ENCODE measurements at places on chromosomes 2 and 18.

DNA sequence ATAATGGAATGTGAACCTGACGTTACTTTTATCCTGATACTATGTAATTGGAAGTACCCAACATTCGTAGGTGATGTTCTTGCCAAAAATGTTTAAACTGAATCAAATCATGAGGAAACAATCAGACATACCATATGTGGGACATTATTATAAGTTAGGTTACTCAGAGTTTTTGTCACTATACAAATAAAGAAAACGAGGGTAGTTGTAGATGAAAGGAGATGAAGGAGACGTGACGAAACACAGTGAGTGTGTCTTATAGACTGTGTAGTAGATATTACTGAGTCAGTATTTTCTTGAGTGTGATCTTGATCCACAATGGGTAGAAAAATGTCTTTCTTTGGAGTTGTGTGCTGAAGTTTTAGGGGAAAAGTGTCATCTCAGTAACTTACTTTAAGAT, 176.8 kb downstream of the ZNF407 start:
- no peak for DNase-seq

DNA sequence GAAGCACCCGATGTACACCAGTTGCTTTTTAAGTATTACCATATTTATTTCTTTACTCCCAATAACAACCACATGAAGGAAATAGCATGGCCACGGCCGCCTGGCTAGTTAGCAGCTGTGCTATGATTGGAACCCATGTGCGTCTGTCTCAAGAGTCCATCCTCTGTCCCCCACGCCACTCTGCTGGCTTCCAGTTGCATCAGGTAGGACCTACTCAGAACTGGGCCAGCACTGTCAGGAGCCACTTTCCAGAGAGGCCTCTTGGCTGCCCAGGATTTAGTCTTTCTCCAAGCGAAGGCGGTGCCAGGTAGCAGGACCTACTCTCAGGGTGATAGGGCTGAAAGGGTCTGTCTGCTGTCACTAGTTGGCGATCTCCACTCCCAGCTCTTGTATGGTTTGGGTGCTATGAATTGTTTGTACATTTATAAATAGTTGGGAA, 22.1 kb downstream of the ASB18 start:
- DNase-seq: no peak

DNA sequence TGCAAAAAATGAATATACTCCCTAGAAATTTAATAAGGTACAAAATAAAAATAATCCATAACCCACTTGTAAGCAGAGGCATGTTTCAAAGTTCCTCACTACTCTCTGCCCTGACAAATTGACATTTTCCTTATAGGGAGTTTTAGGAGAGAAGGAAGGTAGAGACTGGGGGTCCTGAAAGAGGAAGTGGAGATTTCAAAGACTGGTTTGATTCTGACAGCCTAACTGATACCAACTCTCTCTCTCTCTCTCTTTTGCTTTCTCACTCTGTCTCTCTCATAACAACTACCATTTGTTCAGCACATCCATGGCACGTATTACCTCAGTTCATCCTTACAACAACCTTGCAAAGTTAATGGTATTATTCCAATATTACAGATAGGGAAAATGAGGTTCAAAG, 18.6 kb downstream of the FZD7 start:
- no peak for DNase-seq

DNA sequence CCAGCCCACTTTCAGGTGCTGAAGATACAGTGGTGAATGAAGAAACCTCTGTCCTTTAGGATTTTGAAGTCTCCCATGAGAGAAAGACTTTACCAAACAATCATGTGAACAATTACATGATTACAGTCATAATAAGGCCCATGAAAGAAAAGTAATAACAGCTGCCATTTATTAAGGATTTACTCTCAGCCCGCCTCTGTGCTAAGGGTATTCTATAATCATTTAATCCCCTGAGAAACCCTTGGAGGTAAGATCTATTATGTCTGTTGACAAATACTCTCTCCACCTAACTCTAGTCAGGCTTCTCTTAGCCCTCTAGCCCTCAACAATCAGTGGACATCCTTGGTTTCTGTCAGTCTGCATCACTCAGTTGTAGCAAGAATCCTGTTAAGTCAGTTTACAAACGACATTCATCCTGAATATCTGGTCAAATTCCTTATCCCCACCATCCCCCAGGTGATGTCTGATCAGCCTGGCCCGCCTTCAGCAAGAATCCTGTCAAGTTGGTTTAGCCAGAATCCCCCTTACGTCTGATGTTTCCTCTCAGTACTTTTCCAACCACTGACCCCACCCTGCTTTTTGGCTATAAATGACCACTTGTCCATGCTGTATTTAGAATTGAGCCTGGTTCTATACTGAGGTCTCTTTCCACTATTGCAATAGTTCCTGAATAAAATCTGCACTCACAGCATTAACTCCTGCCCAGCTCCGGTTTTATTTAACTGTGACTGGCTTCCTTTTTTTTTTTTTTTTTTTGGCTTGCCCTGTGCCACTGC, 12.2 kb upstream of the SOCS6 start:
- DNase-seq: no peak

DNA sequence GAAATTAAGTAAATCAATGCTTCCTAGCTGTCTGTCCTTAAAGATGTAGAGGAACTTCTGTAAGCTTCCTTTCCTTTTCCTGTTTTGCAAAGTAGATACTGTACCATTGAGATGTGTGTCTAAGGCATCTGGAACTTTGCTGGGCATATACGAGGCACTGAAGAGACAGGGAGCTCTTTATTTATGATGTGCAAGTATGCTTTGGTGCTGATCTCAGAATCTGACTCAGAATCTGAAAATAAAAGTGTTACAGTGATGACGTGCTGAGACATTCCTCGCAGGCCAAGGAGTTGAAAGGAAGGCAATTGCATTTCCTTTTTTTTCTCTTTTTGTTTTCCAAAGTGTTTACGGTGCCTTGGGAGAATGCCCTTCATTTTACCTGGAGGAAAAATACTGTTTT, 230.9 kb upstream of the RGPD4 start:
- DNase-seq: peak; percentile 73

DNA sequence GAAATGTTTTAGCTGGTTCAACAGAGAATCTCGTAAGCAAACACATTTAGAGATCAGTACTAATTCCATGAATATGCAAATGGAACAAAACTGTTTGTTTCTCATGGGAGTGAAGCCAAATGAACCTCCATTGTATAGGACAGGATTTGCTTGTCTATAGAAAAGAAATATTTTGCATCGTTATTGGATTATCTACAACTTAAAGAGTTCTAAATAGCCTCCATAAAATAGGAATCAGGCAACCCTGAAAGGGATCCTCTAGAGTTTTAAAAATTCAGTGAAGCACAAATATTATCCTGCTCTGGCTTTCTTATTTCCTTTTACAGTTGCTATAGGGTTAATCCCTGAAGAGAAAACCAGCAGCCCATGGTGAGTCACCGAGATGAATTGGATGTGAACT, 378.4 kb upstream of the NRXN1 start:
- DNase-seq: no peak

- DNase-seq: peak; percentile 61
These were observed 9.5 kb downstream of the RTTN start for GRCh38 chr18:70195852-70196434.

DNA sequence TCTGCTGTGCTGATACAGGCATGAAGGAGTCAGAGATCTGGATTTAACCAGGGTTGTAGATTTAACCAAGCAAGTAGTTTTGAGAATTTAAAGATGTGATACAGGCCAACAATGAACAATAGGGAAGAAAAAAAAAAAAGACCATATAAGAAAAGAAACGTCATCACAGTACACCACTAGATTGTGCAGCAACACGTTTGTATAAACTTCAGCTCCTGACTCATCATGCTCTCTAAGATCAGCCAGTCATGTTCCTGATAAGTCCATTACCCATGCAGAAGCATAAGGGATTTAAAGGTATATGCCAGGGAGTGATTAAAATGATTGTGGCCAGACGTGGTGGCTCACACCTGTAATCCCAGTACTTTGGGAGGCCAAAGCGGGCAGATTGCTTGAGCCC, 22.3 kb upstream of the ERICH2 start:
- DNase-seq: peak; percentile 42

DNA sequence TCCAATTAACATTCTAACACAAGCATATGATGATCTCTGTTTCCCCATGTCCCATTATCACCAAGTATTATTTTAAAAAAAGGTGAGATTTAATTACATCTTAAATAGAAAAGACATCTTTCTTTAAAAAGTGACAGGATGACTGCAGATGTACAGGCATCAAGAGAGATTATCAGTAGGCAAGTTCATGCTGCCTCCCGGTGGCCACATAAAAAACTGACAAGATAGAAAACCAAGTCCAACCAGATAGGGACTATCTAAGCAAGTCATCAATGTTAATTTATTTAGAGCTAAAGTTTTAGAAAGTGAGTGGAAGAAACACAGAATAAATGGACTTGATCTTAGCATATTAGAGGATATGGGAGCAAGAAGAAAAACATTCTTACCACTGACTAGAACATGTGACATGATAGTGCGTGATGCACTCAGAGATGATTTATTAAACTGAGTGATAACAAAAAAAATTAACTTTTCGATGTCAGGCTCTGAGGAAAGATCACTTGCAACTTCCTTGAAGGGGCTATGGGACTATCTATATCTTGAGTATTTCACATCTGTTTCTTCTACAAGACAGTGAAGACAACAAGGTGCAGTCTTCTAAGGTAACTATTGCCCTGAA, 5.4 kb upstream of the TDRD15 start:
- DNase-seq: peak; percentile 4

DNA sequence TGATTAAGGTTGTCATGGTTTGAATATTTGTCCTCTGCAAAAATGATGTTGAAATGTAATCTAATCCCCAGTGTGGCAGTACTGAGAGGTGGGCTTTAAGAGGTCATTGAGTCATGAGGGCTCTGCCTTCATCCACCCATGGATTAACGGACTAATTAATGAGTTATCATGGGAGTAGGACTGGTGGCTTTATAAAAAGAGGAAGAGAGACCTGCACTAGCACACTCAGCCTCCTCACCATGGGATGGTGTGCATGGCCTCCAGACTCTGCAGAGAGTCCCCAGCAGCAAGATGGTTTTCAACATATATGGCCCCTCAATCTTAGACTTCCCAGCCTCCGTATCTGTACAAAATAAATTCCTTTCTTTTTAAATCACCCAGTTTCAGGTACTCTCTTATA, 41.0 kb downstream of the DTNB start:
- no peak for DNase-seq

DNA sequence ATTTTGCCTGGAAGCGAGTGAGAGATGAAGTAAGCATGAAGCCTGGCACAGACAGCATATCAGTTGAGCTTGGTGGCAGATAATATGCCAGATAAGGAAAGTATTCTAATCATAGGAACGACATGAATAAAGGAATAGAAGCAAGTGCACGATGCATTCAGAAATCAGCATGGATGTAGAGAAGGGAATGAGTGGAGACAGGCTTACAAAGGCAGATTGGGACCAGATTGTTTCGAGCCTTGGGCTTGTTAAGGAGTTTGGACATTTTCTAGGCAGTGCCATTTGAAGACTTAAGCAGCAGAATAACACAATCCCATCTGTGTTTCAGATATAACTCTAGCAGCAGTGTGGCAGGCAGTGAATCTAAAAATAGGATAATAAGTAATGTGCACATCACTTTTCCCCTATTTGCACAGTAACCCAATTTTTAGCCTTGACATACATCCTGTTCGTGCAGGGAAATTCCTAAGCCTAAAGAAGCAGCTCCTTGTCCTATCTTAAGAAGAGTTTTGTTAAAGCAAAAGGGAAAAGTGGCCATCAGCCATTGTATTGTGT, 450.2 kb downstream of the PLCL1 start:
- DNase-seq: no peak

DNA sequence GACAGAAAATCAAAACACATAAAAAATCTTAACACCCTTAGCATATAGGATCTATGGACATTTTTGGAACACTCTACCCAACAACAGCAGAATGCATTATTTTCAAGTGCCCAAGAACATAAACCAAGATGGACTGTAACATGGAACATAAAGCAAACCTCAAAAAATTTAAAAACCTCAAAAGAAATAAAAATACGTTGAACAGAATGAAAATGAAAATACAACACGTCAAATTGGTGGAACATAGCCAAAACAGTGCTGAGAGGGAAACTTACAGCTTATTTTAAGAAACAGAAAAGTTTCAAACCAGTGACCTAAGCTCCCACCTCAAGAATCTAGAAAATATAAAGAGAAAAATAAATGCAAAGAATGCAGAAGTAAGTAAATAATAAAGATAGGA, 58.3 kb upstream of the BCL2L11 start:
- DNase-seq: no peak

DNA sequence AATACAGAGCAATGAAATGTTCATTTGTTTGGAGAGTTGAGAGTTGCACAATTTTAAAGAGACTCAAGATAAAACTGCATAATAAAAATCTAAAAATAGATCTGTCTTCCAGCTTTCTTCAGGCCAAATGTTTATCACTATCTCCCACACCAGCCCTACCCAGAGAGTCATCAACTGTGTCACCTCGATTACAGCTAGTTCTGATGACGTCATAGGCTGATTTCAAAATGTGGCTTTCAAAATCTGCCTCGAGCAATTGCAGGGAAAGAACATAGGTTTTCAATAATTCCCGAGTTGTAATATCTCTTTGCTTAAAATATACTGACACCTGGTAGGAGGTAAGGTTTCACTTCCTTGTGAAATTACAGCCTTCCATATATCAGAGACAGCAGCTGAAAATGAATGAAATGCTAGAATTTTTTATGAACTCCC, 677.6 kb upstream of the ID2 start:
- peak; percentile 89 for DNase-seq

- DNase-seq: no peak
These were observed 111.2 kb upstream of the PPP1CB start for GRCh38 chr2:28640260-28640907.

DNA sequence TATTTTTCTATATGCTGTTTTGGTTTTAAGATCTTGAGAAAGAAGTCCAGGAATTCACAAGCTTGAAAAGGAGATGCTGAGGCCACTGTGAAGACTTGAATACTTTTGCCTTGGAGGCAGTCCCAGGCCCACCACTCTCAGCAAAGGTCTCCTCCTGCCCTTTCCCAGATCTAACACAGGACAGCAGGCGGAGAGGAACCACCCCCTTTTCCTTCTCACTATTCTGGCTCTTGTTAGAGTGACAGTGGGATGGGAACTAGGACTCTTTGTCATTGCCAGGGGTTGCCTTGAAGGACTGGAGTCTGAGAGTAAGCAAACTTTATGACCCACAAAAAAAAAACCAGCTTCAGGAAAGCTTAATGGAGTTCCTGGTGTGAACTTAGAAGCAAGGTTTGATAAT, 54.7 kb downstream of the E2F6 start:
- DNase-seq: no peak

DNA sequence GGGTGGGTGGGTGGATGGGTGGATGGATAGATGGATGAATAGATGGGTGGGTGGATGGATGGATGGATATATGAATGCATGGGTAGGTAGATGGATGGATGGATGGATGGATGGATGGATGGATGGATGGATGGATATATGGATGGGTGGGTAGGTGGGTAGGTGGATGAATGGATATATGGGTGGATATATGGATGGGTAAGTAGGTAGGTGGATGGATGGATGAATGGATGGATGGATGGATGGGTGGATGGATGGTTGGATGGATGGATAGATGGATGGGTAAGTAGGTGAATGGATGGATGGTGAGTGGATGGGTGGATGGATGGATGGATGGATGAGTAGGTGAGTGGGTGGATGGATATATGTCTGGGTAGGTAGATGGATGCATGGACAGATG, 36.1 kb downstream of the MCFD2 start:
- no peak for DNase-seq

- DNase-seq: peak; percentile 61
These were observed 93.0 kb upstream of the MCFD2 start for GRCh38 chr2:47008381-47009252.

GRCh38 chr2:125397535-125398251, 1258.3 kb upstream of the GYPC start:
- no peak for DNase-seq

Measured in HFFc6 (cell line).